ENCODE measurements at places on chromosomes 6 and 20.

GRCh38 chr6:111687652-111688051 lies 82.0 kb upstream of the TRAF3IP2 start:
- DNase-seq = no peak

DNA sequence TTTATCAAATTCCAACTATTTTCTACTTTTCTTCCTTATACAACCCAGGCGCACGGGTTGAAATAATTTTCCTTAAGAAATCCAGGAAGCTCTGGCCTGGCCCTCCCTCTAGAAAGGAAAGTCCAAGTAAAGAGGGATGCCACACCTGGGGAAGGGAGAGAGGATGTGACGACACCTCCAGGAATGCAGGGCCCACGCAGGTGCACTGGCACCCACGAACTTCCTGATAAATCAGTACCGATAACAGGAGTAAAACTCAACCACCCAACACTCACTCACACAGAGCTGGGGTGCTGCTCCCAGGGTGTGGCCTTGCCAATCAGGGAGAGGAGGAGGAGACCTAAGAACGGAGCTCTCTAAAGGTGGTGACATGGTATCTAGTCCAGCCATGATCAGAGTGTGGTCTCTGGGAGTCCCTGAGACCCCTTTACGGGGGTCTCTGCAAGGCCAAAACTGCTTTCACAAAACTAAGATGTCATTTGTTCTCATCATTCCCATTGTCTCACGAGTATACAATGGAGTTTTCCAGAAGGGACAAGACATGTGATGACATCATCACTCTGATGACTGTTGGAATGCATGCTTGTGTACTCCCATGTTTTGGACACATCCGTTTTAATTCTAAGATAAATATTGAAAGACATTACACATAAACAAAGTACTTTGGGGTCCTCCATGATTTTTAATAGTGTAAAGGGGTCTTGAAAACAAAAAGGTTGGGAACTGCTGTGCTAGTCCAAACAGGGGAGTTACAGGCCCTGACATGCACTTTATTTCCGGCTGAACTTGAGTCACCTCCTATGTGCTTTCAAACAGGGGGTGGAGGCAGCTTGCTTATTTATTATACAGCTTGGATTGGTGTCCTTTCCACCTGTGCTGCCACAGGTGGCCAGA lies 2.2 kb upstream of the PARD6B start:
- DNase-seq = peak; percentile 26

DNA sequence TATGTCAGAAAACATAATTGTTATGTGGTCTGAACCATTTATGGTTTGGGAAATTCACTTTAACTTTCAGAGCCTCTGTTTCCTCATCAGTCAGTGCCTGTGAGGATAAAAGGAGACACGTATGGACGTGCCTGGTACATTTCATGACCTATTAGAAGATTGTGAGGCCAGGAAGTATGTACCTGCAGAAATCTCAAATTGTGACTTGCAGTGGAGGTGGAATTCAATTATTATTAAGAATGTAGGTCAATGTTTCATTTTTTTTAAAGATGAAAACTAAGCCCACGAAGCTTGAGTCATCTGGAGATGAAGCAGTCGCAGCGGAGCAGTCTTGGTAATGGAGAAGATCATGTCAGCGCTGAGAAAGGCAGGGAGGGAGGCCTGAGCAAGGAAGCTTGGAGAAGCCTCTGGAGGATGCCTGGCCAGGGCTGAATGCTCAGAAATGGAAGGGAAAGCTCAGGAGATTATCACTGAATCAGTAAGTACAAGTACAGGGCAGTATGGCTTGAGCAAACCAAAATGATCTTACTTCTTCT lies 3.9 kb upstream of the DSE start:
- no peak for DNase-seq

DNA sequence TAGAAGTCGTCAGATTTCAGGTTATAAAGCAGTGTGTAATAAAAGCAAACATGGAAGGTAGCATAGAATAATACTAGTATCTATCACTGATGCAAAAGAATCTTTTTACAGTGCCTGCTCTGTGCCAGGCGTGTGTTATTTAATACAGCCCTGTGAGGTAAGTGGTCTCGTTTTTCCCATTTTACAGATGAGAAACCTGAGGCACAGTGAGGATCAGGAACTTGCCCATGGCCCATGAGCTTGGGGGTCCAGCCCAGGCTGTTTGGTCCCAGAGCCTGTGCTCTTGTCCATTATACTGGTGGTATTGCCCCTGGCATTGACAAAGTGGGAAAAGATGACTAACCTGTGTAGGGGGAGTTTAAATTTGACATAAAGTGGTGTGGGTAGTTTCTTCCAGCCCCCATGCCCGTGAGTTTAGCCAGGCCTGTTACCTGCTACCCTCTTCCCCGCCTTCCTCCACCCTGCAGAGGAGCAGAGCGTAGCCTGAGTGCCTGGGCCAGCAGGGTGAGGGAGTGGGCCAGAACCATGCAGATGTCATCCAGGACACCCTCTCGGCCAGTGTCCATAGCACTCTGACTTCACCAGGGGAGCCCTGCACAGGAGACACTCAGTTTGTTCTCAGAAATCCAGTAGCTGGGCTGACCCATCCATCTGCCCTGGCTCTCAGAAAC lies 16.6 kb downstream of the WRNIP1 start:
- no peak for DNase-seq

DNA sequence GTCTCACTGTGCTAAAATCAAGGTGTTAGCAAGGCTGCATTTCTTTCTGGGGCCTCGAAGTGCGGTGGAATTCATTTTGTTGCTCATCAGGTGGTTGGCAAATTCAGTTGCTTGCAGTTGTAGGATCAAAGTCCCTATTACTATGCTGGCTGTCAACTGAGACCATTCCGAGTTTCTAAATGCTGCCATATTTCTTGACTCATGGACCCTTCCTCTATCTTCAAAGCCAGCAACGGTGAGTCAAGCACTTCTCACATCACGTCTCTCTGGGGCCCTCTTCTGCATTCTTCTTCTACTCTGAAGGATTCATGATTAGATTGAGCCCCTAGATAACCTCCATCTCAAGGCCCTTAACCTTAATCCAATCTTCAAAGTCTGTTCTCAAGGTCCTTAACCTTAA lies 619.7 kb downstream of the HACE1 start:
- no peak for DNase-seq

- peak; percentile 36 for DNase-seq
These were observed 143.5 kb upstream of the AFDN start for GRCh38 chr6:167683028-167683862.

DNA sequence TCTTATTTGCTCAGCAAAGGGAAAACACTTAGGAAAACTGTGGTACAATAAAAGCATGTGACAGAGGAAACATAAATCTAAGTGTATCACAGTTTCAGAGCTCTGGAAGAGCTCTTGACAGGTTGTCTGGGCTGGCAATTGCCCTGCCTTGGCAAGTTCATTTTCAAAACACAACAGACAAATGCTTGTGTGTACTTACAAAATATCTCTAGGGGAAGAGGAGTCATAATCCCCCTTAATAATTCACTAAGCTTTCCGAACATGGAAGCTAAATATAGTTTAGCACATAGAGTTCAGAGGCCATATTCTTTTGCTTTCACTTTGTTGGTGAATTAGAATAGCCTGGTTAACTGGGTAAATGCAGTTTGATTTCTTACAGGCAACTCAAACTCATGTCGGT lies 211.6 kb upstream of the THEMIS start:
- DNase-seq = peak; percentile 1

GRCh38 chr6:52568320-52568719 lies 8.5 kb downstream of the TRAM2 start:
- no peak for DNase-seq

DNA sequence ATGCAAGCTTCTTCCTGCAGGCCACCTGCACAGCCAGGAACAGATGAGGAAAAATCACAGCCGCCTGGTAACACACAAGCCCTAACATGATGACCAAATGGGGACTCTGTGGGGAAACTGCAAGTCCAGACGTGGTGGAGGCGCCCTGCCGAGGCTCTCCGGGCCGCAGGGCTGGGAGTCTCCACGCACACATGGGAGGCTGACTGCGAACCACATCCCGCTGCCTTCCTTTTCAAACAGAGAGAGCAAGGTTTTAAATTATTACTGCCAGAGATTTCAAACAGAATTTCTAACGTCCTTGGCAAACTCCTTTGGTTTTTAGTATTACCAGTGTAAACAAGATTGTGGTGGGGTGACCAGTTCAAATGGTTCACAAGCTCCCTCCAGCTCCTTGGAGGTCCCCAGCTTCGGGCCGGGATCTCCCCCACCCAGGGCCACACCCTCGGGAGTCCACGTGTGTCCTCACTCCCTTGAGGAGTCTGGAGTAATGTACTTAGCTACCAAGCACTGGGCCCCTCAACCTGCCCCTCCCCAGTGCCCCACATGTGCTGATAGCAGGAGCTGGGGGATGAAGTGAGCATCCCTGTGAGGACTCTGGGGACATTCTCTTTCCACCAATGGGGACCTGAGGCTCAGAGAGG lies 252.7 kb downstream of the TAF4 start:
- DNase-seq = no peak

DNA sequence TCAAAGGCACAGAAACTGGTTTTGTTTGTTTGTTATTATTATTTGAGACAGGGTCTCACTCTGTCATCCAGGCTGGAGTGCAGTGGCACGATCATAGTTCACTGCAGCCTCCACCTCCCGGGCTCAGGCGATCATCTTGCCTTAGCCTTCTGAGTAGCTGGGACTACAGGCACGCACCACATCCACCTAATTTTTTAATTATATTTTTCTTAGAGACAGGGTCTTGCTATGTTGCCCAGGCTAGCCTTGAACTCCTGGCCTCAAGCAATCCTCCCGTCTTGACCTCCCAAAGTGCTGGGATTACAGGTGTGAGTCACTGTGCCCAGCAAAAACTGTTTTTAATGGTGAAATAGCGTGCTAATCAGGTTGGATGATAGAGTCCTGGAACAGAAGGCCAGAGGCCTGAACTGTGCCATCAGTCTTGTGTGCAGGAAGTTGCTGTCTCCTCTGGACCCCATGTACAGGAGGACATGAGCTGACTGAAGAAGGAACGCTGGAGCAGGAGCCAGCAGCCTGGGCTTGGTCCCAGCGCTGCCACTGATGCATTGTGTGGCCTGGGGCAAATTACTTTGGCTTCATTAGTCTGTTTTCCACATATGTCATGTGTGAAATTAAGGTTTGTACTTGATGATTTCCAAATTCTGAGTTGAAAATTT lies 4.9 kb downstream of the TM9SF4 start:
- DNase-seq = no peak

- DNase-seq = peak; percentile 92
These were observed 171.7 kb downstream of the WDR27 start for GRCh38 chr6:169529931-169530751.

Measured in fibroblast of mammary gland (primary cell).